ENCODE measurements at places on chromosomes 6 and 20.

GRCh38 chr20:6384380-6384779 lies 261.6 kb upstream of the FERMT1 start:
- no peak for ATAC-seq

DNA sequence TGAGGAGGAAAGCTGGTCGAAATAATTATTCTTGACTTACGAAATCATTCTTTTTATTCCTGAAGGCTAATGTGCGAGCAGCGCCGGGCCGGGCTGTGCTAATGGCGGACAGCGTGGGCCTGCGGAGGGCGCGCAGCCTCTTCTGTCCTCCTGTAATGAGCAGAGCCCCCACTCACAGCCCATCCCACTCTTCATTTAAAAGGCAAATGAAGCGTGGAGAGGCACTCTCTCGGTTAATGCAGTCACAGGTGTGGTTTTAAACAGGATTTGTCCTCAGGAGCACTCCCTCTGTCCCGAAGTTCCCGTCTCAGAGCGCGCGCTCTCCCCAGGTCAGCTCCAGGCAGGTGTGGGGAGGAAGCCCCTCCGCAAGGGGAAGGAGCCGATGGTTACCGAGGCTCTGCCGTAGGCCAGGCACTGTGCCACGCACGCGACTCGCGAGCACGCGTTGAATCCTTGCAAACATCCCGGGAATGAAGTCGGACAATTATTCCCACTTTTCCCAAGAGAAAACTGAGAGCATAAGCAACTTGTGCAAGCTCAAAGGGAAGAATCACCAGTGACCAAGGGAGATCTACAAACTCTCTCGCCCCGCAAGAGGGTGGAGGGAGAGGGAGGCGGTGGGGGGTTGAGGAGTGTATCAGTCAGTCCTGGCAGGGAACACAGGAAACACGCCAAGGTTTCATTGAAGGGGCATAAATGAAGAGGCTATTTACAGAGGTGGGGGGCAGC lies 35.5 kb upstream of the ZFAND3 start:
- peak; percentile 60 for ATAC-seq

GRCh38 chr6:17045581-17046322 lies 56.1 kb upstream of the STMND1 start:
- no peak for ATAC-seq

DNA sequence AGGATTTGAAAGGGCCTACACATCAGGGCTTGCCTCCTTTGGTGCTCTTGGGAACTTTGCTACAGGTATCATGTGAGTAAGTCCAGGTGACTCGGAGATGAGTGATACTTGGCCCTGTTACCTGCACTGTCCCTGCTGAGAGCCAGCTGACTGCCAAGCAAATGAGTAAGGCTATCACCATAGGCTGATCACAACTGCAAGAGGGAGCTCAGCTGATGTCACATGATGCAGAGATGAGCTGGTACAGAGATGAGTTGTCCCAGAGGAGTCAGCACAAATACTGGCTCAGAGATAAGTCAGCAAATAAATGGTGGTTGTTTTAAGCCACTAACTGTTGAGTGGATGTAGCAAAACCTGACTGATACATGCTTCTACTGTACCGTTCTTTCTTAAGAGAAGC lies 41.4 kb downstream of the LAMP5 start:
- no peak for ATAC-seq

DNA sequence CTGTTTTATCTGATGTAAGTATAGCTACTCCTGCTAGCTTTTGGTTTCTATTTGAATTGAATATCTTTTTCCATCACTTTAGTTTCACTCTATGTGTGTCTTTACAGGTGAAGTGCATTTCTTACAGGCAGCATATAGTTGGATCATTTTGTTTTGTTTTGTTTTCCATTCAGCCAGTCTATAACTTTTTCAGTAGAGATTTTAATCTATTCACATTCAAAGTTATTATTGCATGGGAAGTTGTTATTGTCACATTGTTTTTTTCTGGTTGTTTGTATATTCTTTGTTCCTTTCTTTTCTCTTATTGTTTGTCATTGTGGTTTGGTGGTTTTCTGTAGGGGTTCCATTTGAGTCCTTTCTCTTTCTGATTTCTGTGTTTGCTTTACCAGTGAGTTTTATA lies 151.2 kb downstream of the PDE10A start:
- no peak for ATAC-seq

GRCh38 chr20:62367633-62368391 lies 700 bp upstream of the LAMA5 start:
- no peak for ATAC-seq

- ATAC-seq: no peak
These were observed 32.5 kb downstream of the SLC22A2 start for GRCh38 chr6:160226118-160226591.

Data from stimulated activated memory B cell treated with anti-CD40 and anti-IgM and Interleukin-4, amounts not matched to agents 10 μg/mL and 1 μg/mL and 100 μg/mL, for 72 hours (primary cell).